NCI-H460 (cell line): ENCODE measurements at places on chromosomes 6 and 20.

DNA sequence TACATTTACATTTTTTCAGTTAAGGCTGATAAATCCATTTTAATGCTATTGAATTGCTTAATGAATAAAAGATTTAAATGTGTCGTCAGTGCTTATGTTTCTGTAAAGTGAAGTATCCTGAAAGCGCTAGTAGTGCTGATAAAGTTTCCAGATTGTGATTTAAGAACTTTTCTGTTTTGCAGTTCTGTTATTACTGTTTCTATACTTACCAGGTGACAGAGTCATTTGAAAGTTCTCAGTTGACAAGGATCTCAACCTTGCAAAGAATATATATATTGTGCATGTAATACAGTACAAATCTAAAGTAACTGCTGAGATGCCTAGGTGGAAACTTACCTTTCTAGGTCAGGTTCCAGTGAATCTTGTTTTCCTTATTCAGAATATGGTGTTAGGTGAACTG is 201.8 kb downstream of the ARID1B start:
- no peak for DNase-seq

- no peak for DNase-seq
These were observed 18.7 kb downstream of the PABPC1L start for GRCh38 chr20:44928595-44928994.

GRCh38 chr6:86331919-86332318 is 605.4 kb upstream of the HTR1E start:
- DNase-seq, result no peak

DNA sequence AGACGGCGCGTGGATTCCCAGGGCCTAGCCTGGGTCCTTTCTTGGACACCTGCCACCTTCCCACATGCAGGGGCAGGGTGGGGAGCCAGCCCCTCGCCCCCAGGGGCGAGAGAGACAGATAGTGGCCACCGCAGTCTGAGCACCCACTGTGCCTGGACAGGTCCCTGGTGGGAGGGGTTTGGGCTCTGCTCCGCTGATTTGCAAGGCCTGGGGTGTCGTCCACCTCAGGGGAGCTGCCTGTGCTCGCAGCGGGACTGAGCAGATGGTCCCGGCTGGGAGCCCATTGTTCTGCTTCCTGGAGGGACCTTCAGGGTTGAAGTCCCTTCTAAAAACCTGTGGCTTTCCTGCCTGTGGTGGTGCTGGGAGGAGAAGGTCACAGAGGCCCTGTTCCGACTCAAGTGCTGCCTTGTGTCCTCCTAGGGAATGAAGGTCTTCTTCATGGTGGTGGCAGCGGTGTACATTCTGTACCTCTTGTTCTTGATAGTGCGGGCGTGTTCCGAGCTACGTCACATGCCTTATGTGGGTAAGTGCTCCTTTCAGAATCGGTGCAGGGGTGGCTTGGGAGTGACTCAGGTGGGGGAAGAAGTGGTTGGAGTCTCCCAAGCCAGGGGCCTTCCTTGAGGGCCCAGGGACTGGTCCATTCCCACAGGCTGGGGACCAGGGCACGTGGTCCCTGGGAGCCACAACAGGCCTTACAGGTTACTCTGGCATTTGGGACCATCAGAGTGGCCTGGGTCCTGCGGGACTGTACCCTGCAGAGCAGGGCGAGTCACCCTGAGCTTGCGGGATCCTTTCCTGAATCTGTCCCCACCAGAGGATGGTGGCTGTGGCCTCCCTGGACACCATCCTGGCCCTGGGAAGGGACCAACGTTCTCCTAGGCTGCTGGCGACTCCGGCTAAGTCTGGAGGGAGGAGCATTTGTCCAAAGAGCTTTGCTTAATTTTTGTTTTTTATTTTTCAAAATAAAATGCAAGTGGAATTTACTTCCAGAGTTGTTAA is 19.6 kb downstream of the DYNLT1 start:
- no peak for DNase-seq

DNA sequence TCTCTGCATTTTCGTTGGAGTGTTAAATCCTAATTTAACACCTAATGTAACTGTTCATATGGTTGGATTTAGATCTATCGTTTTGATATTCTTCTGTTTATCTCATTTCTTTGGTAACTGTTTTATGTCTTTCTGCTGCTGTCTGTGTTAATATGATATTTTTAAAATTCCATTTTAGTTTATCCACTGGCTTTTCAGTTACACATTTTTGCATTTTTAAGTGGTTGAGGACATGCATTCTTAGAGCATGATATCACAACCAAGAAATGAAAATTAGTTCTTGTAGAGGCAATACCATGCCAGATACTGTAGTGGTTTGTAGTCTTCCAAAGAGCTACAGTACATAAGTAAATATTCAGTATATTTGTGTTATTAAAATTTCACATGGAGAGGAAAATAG is 58.6 kb downstream of the LIN28B start:
- DNase-seq, result no peak

GRCh38 chr6:117481278-117481925 is 1.1 kb upstream of the DCBLD1 start:
- no peak for DNase-seq
